Urothelium cell line (cell line): ENCODE measurements at places on chromosomes 11 and 22.

GRCh38 chr11:116825434-116825833 lies 2.3 kb upstream of the APOA4 start:
- DNase-seq, result no peak

- peak; percentile 71 for DNase-seq
Measured at GRCh38 chr11:118908901-118909618, 16.7 kb downstream of the BCL9L start.

DNA sequence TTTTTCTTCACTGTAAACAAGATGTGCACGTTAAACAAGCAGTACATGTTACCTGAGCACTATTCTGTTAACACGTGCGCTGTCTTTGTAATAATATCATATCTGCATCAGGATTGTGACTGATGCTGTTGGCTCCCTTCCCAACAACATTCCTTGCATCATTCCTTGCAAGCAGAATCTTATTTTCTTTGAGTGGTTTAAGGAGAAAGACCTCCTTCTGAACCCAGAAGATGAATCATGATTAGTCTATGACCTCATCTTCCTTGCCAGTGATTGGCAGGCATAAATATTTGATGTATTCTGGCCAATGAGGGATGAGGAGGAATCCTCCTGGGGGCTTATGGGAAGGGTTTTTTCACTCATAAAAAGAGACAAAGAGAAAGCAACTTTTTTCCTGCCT lies 46.2 kb downstream of the C11orf71 start:
- DNase-seq, result peak; percentile 84

DNA sequence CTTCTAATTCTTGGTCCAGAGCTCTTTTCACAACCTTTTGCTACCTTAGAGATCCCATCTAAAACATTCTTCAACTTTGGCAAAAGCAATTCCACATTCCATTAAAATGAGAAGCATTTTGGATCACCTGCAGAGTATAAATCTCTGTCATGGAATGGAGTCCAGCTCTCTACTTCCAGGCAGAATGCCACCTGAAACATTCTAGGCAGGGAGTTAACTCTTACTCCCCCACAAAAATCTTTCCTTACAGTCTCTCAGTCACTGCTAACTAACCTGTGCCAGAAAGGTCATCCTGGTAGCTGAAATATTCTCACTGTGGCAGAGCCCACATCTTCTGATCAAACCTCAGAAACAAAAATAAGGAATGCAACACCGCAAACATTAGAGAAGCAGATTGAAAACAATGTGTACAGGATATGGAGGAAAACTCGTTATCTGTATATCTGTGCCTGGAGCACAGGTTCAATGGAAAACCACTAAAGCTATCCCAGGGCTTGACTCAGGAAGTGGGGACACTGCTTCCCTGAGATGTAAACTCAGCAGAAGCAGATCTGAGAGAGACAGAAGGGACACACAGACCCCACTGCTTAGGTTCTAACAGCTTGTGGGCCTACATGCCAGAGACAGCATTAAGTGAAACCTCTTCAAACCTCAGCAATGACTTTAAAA lies 78.9 kb downstream of the KCNC1 start:
- DNase-seq, result peak; percentile 46

DNA sequence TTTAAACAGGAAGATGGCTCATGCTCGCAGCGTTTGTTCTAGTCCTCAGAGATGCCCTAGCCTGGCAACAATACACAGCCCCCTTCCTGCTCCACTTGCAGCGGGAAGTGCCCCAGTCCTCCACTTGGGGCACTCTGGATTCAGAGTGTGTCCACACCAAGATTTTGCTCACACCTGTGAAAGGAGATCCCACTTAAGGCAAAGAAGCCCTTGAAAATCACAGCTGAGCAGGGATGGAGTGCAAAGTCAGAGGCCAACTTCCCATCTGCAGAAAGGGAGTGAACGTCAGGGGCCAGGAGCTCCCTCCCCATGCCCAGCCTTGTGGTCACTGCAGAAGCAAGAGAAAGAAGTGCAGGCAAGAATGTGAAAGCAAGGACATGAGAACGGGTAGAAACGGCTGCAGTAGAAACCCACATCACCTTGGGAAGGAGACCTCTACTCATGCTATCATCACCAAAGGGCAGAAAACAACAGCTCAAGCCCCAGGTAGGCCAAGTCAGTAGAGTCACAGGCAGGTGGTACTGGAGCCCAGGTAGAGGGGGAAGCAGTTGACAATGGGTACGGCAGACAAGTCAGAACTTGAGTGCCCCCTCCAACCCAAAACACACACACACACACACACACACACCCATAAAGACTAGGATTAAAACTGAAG lies 157.4 kb downstream of the BUD13 start:
- DNase-seq, result no peak

- DNase-seq, result no peak
Measured at GRCh38 chr22:43755452-43755851, 56.7 kb downstream of the EFCAB6 start.

GRCh38 chr22:37502342-37503182 lies 16.4 kb upstream of the MFNG start:
- no peak for DNase-seq

DNA sequence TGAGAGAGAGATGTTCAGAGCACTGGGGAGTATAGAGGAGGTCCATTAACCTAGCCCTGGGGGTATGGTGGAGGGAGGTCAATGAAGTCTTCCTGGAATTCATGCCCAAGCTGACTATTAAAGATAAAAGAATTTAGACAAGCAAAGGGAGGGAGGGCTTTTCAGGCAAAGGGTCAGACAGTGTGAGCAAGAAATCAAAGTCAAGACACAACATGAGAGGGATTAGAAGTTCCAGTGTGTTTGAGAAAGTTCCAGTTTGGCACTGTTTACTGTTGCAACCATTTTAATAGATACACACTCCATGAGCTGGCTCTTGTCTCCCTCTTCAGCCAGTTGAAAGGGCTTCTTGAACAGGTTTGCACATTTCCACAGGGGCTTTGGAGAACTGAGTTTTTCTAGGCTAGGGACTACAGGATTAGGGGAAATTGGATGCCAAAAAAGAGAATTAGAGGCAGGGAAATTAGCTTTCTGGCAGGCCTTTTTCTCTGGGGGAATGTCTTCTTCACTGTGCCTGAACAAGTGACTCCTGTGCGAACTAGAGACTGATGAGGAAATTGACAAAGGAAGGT lies 14.7 kb upstream of the NNMT start:
- DNase-seq, result no peak

DNA sequence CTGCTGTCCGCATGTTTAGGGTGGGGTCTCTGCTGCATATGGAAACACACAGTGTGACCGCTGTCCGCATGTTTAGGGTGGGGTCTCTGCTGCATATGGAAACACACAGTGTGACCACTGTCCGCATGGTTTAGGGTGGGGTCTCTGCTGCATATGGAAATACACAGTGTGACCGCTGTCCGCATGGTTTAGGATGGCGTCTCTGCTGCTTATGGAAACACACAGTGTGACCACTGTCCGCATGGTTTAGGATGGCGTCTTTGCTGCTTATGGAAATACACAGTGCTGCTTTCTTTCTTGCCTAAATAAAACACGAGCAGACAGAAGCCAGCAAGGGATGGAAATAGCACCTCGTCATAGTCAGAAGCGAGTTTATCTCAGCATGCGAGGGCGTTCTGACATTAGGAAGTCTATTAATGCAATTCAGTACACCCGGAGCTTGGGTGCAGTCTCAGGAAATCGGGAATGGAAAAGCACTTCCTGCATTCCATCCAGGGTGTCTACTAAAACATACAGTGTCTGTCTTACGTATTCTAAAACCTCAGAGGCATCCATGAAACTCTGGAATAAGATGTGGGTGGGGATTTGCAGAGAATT lies 32.6 kb upstream of the TOLLIP start:
- DNase-seq, result no peak

- no peak for DNase-seq
Measured at GRCh38 chr22:27612115-27612514, 189.4 kb downstream of the MN1 start.

- no peak for DNase-seq
Measured at GRCh38 chr22:19080853-19081252, 41.4 kb downstream of the DGCR2 start.

- no peak for DNase-seq
Measured at GRCh38 chr11:116070520-116070919, 566.3 kb upstream of the CADM1 start.
